ENCODE measurements at places on chromosomes 7 and 10.
A peak's percentile ranks its signal among the peaks of the same experiment; 100 is the strongest.

GRCh38 chr10:67100951-67101350 lies 175.1 kb downstream of the LRRTM3 start:
- no peak for DNase-seq

GRCh38 chr10:13769946-13770345 lies 183.2 kb downstream of the PRPF18 start:
- DNase-seq: peak; percentile 98

DNA sequence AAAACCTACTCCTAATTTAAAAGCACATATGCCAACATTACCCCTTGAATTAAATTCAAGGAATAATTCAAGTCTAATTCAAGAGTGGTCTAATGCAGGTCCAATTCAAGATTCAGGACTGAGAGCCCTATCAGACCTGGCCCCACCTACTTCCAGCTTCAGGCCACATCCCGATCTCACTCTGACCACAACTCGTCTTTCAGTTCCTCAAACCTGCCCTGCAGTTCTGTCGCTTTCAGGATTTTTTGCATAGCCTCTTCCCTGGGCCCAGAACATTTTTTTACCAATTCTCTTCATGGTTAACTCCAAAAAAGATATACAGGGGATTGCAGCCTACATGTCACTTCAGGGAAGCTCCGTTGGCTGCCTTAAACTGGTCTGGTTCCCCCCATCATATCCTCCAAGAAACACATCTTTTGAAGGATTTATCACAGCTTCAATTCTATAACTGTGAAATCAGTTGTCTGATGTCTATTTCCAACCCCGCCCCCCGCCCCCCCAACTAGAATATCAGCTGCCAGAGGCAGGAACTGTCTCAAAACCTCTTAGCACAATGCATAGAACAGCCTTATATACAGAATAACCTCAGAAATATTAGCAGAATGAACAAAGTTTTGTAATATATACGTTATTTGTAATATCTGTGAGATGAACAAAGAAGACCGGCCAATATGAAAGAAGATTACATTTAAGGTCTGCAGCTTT lies 20.8 kb downstream of the CCDC6 start:
- no peak for DNase-seq

GRCh38 chr10:23457632-23458417 lies 18.9 kb downstream of the OTUD1 start:
- no peak for DNase-seq

DNA sequence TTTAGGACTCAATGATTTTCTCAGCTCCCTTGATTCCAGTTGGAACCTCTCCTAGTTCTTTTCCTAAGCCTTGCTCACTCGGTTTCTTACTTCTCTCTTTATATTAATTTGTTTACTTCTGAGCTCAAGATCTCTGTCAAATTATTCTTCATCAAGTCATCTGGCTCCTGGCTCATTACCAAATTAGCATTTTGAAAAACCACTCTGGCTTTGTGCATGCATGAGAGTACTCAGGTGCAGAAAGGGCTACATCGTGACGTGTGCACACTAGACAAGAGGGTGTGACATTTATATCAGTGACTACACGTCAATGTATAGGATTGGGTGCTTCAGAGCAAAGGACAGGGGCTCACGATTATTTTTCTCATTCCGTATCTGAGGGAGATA lies 645.7 kb upstream of the DPP6 start:
- DNase-seq: no peak

DNA sequence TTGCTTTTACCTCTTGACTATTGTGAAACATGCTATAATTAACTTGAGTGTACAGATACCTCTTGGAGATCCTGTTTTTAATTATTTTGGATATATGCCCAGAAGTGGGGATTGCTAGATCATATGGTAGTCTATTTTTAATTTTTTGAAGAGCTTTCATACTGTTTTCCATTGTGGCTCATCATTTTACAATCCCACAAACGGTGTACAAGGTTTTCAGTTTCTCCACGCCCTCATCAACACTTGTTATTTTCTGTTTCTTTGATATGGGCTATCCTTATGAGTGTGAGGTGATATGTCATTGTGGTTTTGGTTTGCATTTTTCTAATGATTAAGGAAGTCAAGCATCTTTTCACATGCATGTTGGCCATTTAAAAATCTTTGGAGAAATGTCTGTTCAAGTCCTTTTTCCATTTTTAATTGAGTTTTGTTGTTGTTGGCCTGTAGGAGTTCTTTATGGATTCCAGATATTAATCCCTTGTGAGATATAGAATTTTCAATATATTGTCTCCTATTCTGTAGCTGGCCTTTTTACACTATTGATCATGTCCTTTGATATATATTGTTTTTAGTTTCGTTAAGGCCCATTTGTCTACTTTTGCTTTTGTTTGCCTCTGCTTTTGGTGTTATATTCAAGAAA lies 7.5 kb downstream of the AGK start:
- peak; percentile 45 for DNase-seq

GRCh38 chr10:111650088-111650487 lies 533.5 kb downstream of the GPAM start:
- DNase-seq: no peak

DNA sequence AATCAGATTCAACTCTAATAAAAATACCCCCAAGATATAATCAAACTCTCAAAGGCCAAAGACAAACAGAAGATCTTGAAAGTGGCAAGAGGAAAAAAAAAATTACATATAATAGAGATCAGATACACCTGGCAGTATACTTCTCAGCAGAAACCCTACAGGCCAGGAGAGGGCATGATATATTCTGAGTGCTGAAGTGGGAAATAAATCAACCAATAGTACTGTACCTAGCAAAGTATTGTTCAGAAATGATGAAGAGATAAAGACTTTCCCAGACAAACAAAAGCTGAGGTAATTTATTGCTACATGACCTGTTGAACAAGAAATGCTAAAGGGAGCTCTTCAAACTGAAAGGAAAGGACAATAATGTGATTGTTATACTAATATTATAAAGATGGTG lies 291.9 kb downstream of the SH2D4B start:
- DNase-seq: no peak

GRCh38 chr7:143391462-143392404 lies 10.6 kb downstream of the ZYX start:
- peak; percentile 80 for DNase-seq

- DNase-seq: no peak
These were observed 48.5 kb upstream of the ADGRA1 start for GRCh38 chr10:133039107-133039802.

GRCh38 chr7:87866089-87866488 lies 10.1 kb downstream of the SLC25A40 start:
- no peak for DNase-seq

- DNase-seq: no peak
These were observed 534 bp downstream of the UBE3C start for GRCh38 chr7:157139111-157139809.

DNA sequence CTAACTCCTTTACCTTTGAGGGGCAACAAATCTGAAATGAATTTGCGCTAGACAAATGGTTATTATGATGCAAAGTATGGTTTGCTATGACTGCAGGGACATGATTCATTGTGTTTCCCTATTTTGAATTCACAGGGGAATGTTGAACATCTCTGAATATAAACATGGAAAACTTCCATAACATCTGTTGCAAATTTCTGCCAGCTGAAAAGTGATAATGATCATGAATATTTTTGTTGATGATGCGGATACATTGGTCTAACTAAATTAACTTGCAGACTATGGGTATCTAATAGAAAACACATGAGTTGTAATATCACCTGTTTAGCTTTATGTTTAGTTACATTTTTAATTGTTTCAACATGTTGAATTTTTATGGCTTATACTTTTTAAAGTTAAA lies 1325.5 kb downstream of the REEP3 start:
- no peak for DNase-seq

DNA sequence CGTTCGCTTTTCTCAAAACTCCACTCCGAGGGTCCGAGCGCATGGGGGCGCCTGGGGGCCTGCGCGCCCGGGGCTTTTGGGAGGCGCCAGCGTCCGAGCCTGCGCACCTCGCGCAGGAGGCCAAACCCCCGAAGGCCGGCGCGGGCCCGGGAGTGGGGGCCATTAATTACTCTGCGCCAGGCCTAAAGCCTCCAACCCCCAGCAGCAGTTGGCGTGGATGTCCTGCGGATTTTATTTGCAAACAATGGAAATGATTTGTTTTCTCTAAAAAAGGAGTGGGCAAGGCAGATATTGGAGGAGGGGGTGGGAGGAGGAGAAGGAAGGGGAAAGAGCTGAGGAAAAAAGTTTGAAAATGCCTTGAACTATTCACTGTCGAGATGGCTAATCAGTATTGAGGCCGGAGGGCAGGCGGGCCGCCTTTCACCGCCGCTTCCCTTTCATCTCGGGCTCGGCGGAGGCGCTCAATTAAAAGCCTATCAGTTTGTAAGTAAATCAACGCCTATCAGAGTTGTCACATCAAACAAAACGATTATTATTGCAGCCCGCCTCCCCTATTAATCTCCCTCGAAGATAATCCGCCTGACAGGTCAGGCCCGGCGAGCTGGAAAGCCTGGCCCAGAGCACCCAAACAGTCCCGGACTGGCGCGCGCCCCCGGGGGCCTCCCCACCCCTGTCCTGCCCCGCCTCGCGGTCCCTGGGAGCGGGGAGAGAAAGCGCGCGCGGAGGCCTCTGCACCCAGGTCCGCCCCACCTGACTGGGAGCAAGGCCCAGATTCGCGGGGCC lies 3.4 kb upstream of the ZNF503 start:
- no peak for DNase-seq

- DNase-seq: no peak
These were observed 14.4 kb upstream of the MTERF1 start for GRCh38 chr7:91894781-91895480.

DNA sequence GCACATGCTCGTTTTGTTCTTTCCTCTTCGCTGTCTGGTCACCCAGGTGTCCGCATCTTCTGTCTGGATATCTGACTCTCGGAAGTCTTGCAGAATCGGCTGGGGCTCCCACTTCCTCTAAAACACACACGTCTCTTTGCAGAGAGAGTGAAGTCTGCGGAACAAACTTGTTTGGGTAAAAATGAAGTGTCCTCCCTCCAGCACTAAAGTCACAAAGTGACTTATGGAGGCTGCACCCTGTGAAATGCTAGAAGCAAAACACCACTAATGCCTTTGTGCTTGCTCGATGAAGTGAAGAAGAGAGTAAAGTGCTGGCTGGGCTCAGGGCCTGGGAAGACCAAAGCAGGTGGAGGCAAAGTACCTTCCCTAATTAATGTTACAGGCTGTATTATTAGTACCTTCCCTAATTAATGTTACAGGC lies 71.4 kb downstream of the FGFR2 start:
- no peak for DNase-seq

- peak; percentile 67 for DNase-seq
These were observed 13.3 kb downstream of the MAP3K8 start for GRCh38 chr10:30447125-30447799.
